Left lobe of liver (tissue), 2 donors: ENCODE measurements at places on chromosomes 3 and 15. TPM values are rescaled to one million over a fixed set of nuclear protein-coding genes. Genes with fewer than 3 reads are reported as not detected.

The BFSP2 gene
- total RNA-seq, result not detected

The GOLGA6L4 gene
- total RNA-seq, result 2.2 TPM

The MIX23 gene
- 19.1 TPM for total RNA-seq

The PIGB gene
- 5.4 TPM for total RNA-seq

The ACP3 gene
- total RNA-seq, result not detected

The CKMT1A gene
- not detected for total RNA-seq

The SLC27A2 gene
- total RNA-seq, result 153 TPM

The GHRL gene
- 0.30 TPM for total RNA-seq

The C3orf70 gene
- 0.28 TPM for total RNA-seq

DNA sequence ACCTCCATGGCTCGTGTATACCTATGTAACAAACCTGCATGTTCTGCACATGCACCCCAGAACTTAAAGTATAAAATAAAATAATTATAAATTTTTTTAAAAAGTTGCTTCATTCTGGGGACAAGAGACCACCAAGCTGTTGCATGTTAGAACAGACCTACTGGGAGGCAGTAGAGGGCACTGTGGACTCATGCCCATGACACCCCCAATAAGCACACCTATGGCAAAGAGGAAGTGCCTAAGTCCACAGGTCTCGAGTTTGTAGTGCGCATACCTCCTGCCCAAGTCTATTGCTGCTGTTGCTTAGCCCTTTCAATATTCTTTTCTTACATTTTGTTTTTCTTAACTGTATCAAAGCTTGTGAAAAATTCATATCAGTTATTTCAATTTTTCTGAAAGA lies 267.9 kb upstream of the THBS1 start:
- DNase-seq, result no peak

- DNase-seq, result no peak
Measured at GRCh38 chr15:100348578-100348977, 6.8 kb upstream of the ADAMTS17 start.

DNA sequence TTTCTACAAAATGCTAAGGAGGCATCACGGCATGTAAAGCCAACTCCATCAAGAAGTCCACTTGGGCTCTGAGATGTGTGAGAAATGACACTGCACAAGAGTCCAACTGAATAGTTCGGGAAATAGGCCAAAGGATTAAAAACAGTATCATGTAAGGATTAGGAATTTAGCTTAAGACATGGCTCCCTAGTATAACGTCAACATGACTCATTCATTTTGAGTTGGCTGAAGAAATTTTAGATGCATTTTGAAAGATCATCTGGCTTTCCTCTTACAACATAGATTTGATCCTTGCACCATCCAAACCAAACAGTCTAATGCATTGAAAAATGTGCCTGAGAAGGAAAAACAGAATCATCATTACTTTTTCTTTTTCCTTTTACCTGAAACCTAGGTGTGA lies 109.3 kb upstream of the MME start:
- no peak for DNase-seq

DNA sequence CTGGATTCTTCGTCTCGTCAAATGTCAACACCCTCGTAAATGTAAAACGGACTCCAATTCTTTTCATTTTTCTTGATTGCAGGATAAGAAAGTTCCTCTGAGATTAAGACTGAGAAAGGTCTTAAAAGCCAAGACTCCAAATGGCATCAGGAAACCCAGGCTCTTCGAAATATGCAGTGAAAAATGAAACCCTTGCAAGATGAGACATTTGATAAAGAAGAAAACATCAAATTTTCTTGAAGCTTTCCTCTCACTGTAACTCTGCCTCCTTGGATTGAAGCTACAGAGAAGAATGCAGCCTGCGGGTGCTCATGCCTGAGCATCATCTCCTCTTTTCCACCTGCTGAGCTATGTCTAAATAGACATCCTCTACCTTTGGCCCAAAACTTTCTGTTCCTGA lies 342.4 kb upstream of the THBS1 start:
- no peak for DNase-seq

GRCh38 chr3:118782755-118783202 lies 251.9 kb downstream of the IGSF11 start:
- no peak for DNase-seq

DNA sequence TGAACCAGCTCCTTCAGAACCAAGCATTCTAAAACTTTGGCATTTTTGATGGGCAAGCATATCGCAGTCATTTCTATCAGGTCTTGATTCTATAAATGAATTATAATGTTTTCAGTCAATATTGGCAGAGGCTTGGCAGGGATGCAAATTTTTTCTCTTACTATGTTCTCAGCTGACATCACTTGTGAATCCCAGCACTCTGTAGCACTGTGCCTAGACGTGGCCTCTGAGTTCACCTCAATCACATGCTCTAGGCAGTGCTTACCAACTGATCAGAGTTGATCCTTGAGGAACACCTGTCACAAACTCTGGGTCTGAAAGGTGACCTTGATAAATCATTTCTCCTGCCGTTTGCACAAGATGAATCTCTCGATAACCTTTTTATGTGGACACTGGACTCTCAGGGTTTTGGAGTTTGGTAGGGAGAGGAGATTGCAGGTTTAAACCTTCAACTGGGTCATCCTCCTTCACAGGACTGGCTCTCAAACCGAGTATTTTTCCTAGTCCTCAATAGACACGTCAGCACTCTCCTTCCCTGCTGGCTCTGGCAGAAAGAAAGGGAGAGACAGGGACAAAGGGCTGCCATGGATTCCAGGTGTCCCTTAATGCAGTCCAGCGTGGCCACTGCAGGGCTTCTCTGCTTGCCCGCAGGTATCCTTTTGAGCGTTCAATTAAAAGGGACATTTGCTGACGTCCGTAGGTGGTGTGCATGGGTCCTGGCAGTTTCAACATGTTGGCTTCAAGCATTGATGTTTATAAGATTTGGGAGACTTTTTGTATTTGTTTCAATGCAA lies 222.3 kb upstream of the CMC1 start:
- no peak for DNase-seq

DNA sequence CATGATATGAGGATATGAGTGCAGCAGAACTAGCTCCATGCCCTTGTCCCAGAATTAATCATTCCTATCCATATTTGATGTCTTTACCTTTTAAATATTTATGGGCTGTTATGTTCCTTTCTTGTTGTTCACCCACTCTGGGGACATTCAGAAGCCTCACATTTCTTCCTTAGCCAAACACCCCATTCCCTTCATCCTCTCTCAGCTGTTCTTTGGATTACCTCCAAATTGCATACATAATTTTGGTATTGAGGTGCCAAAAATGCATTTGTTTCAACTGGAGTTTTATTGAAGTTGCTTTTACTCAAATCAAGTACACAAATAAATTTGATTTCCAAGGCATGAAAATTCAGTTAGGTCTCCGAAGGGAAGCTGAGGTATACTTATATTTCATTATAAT lies 51.4 kb downstream of the CHL1 start:
- DNase-seq, result no peak

DNA sequence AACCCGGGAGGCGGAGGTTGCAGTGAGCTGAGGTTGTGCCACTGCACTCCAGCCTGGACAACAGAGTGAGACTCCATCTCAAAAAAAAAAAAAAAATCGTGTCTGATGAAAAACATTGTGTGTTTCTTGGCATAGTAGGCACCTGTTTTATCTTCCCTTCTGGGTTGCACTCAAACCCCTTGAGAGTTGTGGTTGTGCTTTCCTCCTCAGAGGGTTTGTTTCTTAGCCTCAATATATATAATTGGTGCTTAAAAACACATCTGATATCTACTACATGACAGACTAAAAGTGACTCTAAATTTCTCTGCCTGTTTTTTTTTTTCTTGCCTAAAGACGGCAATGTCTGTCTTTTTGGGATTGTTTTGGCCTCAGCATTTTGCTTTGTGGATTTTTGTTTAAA lies 7.6 kb downstream of the NR1D2 start:
- DNase-seq, result no peak

- DNase-seq, result no peak
Measured at GRCh38 chr15:85788771-85789495, 5.8 kb downstream of the KLHL25 start.

DNA sequence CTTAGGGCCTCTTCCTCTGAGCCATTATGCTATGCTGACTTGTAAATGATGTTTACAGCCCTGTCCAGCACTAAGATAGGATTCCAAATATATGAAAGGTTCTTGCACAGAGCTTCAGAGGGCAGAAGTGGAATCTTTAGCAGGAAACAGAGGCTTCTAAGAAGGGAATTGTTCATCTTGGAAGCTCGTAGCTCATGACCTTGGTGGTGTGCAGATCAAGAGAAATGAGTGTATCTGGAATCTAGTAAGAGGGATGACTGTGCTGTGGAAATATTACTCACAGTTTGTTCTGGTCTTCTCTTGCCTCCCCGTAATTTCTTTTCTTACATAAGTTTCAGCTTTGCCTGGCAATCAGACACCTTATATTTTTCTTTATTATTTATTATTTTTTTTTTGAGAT lies 175.8 kb downstream of the SPATA16 start:
- no peak for DNase-seq

GRCh38 chr3:191627064-191627463 lies 166.1 kb downstream of the PYDC2 start:
- no peak for DNase-seq

- DNase-seq, result no peak
Measured at GRCh38 chr3:188978421-188979171, 193.2 kb upstream of the TPRG1 start.

- DNase-seq, result no peak
Measured at GRCh38 chr3:58375254-58375653, 42.6 kb downstream of the PXK start.

GRCh38 chr15:77228828-77229227 lies 157.9 kb upstream of the TSPAN3 start:
- no peak for DNase-seq

DNA sequence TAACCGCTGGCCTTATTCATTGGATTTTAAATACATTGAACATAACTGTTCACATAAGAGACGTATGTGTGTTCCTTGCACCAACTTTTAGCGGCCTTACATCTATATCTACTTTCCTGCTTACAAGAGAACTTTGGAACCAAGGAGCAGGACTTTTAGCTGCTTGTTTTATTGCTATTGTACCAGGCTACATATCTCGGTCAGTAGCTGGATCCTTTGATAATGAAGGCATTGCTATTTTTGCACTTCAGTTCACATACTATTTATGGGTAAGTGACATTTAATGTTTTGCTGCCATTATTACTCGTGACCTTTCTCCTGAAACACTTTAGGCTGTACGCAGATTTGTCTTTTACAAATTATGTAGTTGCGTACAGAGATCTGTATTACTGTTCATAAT lies 47.1 kb downstream of the STT3B start:
- DNase-seq, result no peak

- DNase-seq, result no peak
Measured at GRCh38 chr3:124634210-124635168, 95.8 kb upstream of the UMPS start.

GRCh38 chr15:60251300-60252070 lies 146.3 kb downstream of the ANXA2 start:
- no peak for DNase-seq
